ENCODE measurements at places on chromosomes 7 and 10. TPM values are rescaled to one million over a fixed set of nuclear protein-coding genes. Genes with fewer than 3 reads are reported as not detected.

The PDE6C gene
- not detected for total RNA-seq

The DGKI gene
- 1.1 TPM for total RNA-seq

DNA sequence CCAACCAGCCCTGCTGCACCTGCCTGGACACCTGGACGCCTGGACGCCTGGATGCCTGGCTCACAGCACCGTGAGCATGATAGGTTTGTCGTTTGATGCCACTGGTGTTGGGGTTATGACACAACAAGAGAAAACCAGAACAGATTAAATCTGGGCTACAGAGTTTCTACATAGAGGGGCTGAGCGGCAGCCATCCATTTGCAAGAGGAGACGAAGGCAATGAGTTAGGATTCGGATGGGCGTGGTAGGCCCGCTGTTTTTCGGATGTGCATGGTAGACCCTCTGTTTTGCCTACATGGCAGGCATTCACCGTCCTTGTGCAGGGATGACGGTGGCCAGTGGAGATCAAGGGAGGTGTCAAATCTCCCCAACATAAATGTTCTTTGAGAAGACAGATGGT lies 121.5 kb upstream of the RNF32 start:
- DNase-seq = no peak

- peak; percentile 63 for DNase-seq
These were observed at the start of gene PDLIM1 for GRCh38 chr10:95290461-95291364. PDLIM1 (minus strand) TSS chr10:95291003; CDS start chr10:95290915, 88 bp downstream.

DNA sequence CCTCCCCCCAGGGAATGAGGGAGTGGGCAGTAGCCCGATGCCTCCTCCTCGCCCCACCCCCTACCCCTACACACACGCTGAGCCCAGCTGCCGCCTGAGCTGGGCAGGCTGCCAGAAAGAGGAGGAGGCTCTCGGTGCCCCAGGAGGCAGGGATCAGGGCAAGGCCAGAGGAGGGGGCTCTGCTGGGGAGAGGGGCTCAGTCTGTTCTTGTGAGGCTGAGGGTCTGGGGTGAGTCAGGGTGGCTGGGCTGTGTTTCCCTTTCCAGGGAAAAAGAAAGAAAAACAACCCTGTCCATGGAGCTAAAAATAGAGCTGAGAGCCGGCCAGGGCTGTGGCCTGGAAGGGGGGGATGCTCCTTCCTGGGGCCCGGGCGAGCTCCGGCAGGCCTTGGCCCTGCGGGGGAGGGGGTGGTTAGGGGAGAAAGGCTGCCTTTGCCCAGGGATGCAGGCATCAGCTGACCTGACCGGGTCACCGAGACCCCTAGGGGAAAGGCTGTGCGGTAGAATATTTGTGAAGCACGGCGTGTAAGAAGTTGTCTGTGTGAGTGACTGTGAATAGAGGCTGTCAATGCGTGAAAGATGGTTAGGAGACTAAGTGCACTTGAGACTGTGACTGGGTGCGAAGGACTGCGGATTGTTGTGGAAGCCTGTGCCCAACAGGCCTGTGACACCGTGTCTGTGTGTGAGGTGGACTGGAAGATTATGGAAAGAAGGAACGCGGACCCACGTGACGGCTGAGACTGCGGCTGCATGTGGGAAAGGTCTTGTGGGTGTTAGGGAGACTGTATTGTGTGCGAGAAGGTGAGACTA lies 1.2 kb upstream of the LZTS2 start:
- DNase-seq = peak; percentile 85

Measured in Caki2 (cell line).